ENCODE measurements at places on chromosomes 7 and 10.

GRCh38 chr10:6349846-6350535, 147.3 kb downstream of the PFKFB3 start:
- no peak overlapping the region for H3K4me3 ChIP-seq
- no peaks in the 10 kb centered on the region for H3K36me3 ChIP-seq
- no peak overlapping the region for H3K27ac ChIP-seq
- H3K27me3 ChIP-seq = no peaks in the 10 kb centered on the region

DNA sequence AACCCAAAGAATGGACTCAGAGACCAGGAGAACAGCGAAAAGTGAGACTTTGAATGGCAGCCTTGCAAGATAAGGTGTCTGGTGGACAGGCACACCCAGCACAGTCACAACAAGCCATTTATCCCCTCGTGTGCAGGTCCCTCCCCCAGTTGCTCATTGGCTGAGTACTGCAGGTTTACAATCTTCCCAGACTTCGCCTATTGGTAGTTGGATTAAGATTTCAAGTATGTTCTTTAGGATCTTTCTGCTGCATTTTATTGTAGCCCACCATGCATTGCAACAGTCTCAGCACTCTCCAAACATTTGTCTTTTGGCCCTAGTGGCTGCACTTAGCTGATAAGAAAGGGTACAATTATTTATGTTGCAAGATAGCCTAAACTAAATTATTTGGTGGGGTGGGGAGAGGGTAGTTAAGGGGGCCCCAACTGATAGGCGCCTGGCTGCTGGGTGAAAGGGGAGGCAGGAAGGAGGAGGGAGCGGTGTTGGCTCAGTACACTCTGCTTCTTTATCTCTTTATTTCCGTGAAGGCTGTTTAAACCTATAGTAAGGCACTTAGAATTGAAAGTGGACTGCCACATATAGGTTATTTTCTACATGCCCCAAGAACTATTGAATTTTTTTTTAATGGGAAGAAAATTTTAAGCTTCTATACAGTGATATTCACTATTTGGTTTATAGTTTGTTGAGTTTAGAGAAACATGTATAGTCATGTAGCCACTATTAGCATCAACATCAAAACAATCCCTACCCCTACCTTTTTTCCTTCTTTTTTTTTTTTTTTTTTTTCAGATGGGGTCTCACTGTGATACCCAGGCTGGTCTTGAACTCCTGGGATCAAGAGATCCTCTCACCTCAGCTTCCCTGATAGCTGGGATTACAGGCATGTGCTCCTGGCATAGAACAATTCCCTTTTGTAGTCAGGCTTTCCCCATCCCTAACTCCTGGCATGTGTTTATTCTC, 54.2 kb downstream of the GUSB start:
- no peaks in the 10 kb centered on the region for H3K36me3 ChIP-seq
- DNase-seq = no peak
- H3K27ac ChIP-seq = no peak overlapping the region
- H3K4me3 ChIP-seq = no peak overlapping the region
- H3K27me3 ChIP-seq = no peaks in the 10 kb centered on the region
- no peaks in the 10 kb centered on the region for H3K4me1 ChIP-seq

DNA sequence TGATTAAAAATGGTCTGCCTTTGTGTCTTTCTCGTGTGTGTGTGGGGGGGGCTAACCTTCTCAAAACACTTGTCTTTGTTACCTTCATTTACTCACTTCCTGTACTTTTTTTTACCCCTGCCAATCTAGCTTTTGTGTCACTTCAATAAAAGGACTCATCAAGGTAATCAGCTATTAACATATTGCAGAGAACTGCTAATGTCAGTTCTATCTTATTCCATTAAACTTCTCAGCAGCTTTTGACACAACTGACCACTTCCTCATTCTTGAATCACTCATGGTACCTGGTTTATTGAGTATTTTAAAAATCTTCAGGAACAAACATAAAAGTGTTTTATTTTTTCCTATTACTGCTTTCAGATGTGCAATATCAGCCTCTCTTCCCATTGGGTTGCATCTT, 59.8 kb downstream of the SLC25A40 start:
- no peaks in the 10 kb centered on the region for H3K27me3 ChIP-seq
- no peak overlapping the region for H3K27ac ChIP-seq
- no peaks in the 10 kb centered on the region for H3K4me1 ChIP-seq
- no peaks in the 10 kb centered on the region for H3K36me3 ChIP-seq
- no peak for DNase-seq

GRCh38 chr10:43872644-43873043, 224.0 kb upstream of the ZNF32 start:
- H3K27me3 ChIP-seq = no peaks in the 10 kb centered on the region
- no peak overlapping the region for H3K4me3 ChIP-seq
- H3K27ac ChIP-seq = no peak overlapping the region
- no peaks in the 10 kb centered on the region for H3K36me3 ChIP-seq
- DNase-seq = no peak
- H3K4me1 ChIP-seq = no peaks in the 10 kb centered on the region

DNA sequence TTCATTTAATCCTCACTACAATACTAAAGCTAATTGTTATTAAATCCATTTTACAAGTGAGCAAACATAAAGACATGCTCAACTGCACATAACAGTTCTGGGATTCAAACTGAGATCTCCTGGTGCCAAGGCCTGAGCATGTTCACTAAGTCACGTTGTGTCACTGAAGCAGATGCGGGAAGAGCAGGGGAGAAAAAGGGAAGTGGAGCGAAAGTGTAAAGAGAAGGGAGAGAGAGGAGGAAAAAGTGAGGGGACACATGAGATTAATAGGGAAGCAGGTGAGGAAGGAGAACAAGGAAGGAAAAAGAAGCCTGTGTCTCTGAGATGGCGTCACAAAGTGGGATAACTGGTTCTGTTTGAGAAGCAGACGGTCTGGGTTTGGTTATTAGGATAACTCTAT, 38.9 kb upstream of the KAT6B start:
- H3K27ac ChIP-seq = no peak overlapping the region
- DNase-seq = no peak
- no peak overlapping the region for H3K4me3 ChIP-seq
- no peaks in the 10 kb centered on the region for H3K36me3 ChIP-seq
- H3K27me3 ChIP-seq = no peaks in the 10 kb centered on the region

DNA sequence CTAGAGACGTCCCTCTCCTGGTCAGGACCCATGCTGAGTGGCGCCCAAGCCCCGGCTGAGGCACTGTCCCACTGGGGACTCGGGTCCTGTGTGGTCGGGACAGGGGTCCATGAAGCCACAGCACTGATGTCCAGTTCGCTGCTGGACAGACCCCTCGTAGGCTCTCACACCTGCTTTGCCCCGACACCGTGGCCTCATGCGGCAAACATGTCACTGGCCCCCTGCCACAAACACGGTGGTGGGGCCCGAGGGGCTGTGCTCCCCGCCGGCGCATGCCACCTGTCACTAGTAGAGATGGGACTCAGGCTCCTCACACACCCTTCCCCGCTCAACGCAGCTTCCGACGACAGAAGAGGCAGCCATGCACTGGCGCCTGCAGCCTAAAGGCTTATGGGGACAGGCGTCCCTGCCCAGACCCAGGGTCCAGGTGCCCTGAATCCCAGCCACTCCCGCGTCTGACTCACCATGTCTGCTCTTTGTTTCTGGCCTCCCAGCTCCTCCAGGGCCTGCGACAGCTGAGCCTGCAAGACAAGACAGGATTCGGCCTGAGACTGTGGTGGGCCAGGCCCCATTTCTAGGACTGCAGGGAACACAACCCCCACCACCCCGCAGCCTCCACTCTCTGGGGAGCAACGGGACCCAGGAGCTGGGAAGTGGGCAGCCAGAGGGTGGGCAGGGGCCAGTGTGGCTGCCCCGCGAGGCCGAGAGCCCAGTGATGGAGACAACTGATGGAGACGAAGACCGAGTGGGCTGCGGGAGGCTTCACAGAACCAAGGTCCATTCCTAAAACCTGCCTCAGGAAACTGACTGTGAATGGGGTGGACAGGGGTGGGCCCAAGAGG, 230.9 kb downstream of the MAD1L1 start:
- H3K27ac ChIP-seq = no peak overlapping the region
- no peak for DNase-seq
- H3K36me3 ChIP-seq = no peaks in the 10 kb centered on the region
- no peaks in the 10 kb centered on the region for H3K4me1 ChIP-seq

GRCh38 chr7:20220921-20221547, 3.9 kb upstream of the MACC1 start:
- no peak overlapping the region for H3K4me3 ChIP-seq
- peaks cover 5% of the 10 kb centered on the region for H3K4me1 ChIP-seq
- no peak for DNase-seq
- no peaks in the 10 kb centered on the region for H3K27me3 ChIP-seq

DNA sequence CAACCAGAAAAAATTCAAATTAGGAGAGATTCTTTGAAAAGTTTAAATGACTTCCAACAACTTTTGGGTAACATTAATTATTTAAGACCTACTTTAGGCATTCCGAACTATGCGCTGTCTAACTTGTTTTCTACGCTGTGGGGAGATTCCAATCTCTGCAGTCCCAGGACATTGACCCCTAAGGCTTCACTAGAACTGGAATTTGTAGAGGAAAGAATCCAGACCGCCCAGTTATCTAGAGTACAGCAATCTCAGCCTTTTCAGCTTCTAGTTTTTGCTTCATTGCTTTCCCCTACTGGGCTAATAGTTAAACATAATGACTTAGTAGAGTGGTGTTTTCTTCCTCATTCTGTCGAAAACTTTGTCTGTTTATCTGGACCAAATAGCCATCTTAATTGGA, 14.9 kb upstream of the DDC start:
- H3K27ac ChIP-seq = no peak overlapping the region
- no peak for DNase-seq
- no peak overlapping the region for H3K4me3 ChIP-seq
- H3K4me1 ChIP-seq = no peaks in the 10 kb centered on the region

DNA sequence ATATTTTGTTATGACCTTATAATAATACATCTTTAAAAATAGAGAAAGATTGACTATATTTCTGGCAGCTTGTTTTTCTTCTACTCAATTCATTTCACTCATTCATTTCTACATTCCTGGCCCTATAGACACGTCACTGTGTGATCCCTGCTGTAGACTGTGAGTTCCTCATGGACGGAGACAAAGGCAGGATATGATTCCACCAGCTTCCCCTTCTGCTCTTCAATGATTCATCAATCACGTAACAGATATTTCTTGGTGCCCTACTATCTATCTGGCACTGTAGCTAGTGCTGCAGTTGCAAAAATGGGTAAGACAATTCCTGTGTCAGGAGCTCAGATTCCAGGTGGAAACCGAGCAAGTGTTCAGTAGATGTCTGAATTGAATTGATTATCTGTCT, 415.0 kb downstream of the SFMBT2 start:
- DNase-seq = no peak
- H3K27me3 ChIP-seq = no peaks in the 10 kb centered on the region
- no peaks in the 10 kb centered on the region for H3K36me3 ChIP-seq
- no peaks in the 10 kb centered on the region for H3K4me1 ChIP-seq
- no peak overlapping the region for H3K27ac ChIP-seq

DNA sequence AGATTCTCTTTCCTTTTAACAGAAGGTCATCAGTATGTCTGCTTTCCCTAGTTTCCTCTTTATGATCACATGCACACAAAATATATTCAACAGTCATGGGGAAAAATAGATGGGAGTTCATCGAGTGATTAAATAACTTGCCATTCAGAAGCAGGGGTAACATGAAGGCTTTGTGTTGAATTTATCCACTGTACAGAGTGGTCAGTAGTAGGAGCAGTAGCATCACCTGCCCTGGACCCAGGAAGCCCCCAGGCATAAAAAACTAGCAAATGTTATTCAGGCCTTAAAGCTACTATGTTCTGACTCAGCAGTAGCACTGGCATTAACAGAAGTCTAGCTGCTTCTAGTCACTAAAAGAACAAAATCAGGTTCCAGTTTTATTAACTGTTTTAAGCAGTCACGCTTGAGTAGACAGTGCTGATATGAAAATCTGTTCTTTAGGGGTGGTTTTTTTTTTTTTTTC, 31.4 kb upstream of the FAM133B start:
- no peaks in the 10 kb centered on the region for H3K4me1 ChIP-seq
- no peak overlapping the region for H3K27ac ChIP-seq
- DNase-seq = no peak
- H3K4me3 ChIP-seq = no peak overlapping the region

DNA sequence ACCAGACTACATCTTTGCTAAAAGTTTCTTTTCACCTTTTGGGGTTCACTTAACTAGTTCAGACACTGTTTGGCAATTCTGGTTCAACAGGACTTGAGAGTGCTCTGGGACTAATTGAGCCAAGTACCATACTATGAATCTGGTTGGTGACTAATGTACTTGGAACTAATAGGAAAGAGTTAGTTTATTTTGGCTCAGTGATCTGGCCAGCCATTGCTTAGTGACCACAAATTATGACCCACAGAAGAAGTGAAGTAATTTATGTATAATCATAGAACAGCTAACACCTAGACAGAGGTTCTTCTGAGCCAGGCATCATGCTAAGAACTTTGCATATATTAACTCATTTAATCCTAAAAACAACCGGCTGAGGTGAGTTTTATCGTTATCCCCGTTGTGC, 126.5 kb upstream of the JCAD start:
- H3K4me1 ChIP-seq = no peaks in the 10 kb centered on the region
- H3K4me3 ChIP-seq = no peak overlapping the region
- no peaks in the 10 kb centered on the region for H3K36me3 ChIP-seq
- H3K27me3 ChIP-seq = no peaks in the 10 kb centered on the region

- H3K27me3 ChIP-seq = no peaks in the 10 kb centered on the region
- peaks cover 5% of the 10 kb centered on the region for H3K4me1 ChIP-seq
- H3K4me3 ChIP-seq = no peak overlapping the region
- no peak for DNase-seq
- H3K27ac ChIP-seq = no peak overlapping the region
- H3K36me3 ChIP-seq = no peaks in the 10 kb centered on the region
These were observed 193.7 kb downstream of the GFRA1 start for GRCh38 chr10:116079355-116079754.

GRCh38 chr10:73647875-73648651, 6.8 kb upstream of the MYOZ1 start:
- no peak overlapping the region for H3K27ac ChIP-seq
- H3K4me1 ChIP-seq = peaks cover 9% of the 10 kb centered on the region
- no peaks in the 10 kb centered on the region for H3K27me3 ChIP-seq

- no peaks in the 10 kb centered on the region for H3K4me1 ChIP-seq
- no peaks in the 10 kb centered on the region for H3K36me3 ChIP-seq
- H3K27ac ChIP-seq = no peak overlapping the region
- H3K4me3 ChIP-seq = no peak overlapping the region
- DNase-seq = no peak
These were observed 70.4 kb downstream of the PYROXD2 start for GRCh38 chr10:98344589-98345038.

DNA sequence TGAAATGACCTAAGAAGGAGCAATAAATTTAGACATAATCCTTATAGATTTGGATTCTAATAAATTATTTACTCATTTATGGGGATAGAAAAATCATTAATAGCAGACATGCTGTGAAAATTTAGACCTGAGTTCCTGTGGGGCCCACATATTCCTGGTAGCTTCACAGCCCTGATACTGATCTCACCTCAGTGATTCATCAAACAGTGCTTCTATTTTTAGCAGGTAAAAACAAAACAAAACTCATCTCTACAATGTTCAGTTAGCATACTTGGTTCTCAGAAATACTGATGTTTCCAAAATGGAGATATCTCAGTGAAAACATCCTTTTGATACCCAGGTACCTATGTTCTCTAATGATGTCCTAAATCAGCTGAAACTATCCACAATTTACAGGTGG, 841.1 kb upstream of the SORCS1 start:
- H3K27me3 ChIP-seq = no peaks in the 10 kb centered on the region
- H3K27ac ChIP-seq = no peak overlapping the region
- no peak for DNase-seq
- H3K36me3 ChIP-seq = no peaks in the 10 kb centered on the region
- no peak overlapping the region for H3K4me3 ChIP-seq
- no peaks in the 10 kb centered on the region for H3K4me1 ChIP-seq
